ENCODE measurements at places on chromosomes 2 and 18.

DNA sequence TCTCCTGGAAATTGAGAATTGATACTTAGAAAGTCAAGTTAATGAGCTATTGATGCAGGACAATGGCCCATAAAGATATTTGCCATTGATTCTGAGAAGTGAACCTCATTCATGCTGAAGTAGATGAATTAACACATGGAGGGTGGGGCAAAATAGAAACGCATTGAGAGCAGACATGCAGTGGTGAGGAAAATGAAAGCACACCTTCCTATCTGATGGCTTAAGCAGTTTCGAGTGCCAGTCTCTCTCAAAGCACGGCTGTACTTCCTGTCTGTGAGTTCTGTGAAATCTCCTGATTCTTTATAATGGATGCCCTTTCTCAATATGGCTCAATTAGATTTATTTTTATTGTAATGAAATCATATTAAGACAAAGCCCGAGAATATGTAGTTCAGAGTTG lies 247.0 kb downstream of the TMX3 start:
- DNase-seq, result no peak

DNA sequence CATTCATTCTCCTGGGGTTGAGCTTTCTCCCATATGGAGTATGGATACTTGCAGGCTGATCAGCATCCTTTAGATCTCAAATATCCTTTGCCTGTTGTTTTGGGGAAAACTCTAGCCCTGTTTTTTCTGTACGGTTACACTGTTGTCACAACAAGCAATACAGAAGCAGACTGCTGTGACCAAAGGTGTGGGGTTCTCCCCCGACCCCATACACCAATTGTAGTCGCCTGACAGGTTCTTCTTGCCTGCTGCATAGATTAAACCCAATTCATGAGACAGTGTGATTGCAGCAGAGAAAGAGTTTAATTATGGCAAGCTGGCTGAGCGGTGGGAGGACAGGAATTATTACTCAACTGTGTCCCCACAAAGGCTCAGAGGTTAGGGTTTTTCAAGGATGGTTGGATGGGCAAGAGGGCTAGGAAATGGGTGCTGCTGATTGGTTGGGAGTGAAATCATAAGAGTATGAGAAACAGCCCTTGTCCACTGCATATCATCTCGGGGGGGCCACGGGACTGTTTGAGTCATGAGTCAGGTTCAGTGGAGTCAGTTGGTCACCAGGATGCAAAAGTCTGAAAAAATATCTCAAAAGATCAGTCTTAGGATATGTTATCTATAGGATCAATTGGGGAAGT lies 40.6 kb downstream of the ITGB1BP1 start:
- DNase-seq, result no peak

- DNase-seq, result no peak
Measured at GRCh38 chr2:205276116-205276777, 406.1 kb upstream of the NRP2 start.

DNA sequence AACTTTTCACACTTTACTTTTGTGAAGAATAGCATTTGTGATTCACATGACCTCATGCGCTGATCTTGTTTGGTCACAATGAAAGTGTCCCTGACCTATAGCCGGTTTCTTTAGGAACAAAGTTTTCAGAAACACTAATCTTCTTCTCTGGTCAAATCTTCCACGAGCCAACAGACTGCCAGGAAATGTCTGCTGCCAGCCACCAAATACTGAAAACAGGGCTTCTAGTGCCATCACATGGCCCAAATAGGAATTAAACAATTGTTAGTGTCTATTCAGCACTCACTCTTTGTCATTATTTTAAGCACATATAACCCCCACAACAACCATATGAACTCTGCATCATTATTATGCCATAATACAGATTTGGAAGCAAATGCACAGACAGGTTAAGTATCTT lies 286.5 kb upstream of the SYT4 start:
- DNase-seq, result no peak

DNA sequence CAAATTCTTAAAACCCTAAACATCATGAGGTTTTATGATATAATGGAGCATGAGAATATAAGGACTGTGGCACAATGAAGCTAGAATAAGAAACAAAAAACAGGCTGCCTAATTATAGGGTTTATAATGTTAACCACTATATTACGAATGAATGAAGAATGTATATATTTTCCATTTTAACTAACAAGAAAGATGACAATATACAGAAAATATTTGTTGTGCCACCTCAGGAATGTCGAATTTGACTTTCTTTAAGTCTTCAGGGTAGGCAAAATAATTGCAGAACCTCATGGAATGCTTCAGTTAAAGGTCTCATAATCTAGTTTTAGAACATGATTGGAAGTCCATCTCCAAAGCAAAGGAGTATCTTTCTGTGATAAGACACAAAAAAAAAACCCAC lies 282.9 kb upstream of the SLC8A1 start:
- DNase-seq, result no peak
